ENCODE measurements at places on chromosomes 1 and 21. TPM values are rescaled to one million over a fixed set of nuclear protein-coding genes. Genes with fewer than 3 reads are reported as not detected.

ACTL8 gene
- total RNA-seq = not detected

CA14 gene
- not detected for total RNA-seq

OR2T35 gene
- total RNA-seq = not detected

DSCAM gene
- not detected for total RNA-seq

PRMT6 gene
- 12.6 TPM for total RNA-seq

DHCR24 gene
- 10.5 TPM for total RNA-seq

SAMD13 gene
- total RNA-seq = 1.0 TPM

NUAK2 gene
- 4.1 TPM for total RNA-seq

TPTE gene
- not detected for total RNA-seq

RBM11 gene
- total RNA-seq = 6.9 TPM

OTUD3 gene
- 12.3 TPM for total RNA-seq

ADAM30 gene
- not detected for total RNA-seq

DENND2D gene
- 19.0 TPM for total RNA-seq

HPDL gene
- total RNA-seq = 1.3 TPM

ENAH gene
- total RNA-seq = 99.4 TPM

Data from ovary (tissue), 10 donors.